ENCODE measurements at places on chromosomes 16 and 17. TPM values are rescaled to one million over a fixed set of nuclear protein-coding genes. Genes with fewer than 3 reads are reported as not detected.

Gene SEZ6
- total RNA-seq: not detected

Gene ALDOA
- total RNA-seq: 375 TPM

Gene TEKT5
- 0.34 TPM for total RNA-seq

Gene TSC2
- total RNA-seq: 78.6 TPM

Gene TGFB1I1
- 11.6 TPM for total RNA-seq

Gene METTL2A
- 13.6 TPM for total RNA-seq

Gene SYT17
- 0.47 TPM for total RNA-seq

Gene GFAP
- total RNA-seq: 0.17 TPM

Gene OR1A2
- total RNA-seq: not detected

Gene COL1A1
- 1,635 TPM for total RNA-seq

Data from bronchial smooth muscle cell (primary cell).